ENCODE measurements at places on chromosomes 6 and 20.
A peak's percentile ranks its signal among the peaks of the same experiment; 100 is the strongest.

DNA sequence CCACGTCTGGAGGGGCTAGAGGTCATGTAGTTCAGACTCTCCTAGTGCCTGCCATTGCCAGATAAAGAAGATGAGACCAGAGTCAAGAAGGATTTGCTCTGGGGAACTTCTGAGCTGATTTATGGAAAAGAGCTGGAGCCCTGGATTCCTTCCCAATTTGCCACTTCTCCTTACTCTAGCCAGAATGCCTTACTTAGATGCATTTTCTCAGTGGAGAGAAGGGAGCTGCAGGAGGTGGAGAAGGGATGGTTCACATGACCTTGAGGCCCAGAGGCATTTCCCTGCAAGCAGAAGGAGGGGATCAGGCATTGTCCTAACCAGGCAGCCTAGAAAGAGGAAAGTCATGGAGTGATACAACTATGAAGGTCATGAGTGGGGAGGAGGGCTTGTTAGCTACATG, 122.2 kb downstream of the UNC5CL start:
- no peak for DNase-seq

DNA sequence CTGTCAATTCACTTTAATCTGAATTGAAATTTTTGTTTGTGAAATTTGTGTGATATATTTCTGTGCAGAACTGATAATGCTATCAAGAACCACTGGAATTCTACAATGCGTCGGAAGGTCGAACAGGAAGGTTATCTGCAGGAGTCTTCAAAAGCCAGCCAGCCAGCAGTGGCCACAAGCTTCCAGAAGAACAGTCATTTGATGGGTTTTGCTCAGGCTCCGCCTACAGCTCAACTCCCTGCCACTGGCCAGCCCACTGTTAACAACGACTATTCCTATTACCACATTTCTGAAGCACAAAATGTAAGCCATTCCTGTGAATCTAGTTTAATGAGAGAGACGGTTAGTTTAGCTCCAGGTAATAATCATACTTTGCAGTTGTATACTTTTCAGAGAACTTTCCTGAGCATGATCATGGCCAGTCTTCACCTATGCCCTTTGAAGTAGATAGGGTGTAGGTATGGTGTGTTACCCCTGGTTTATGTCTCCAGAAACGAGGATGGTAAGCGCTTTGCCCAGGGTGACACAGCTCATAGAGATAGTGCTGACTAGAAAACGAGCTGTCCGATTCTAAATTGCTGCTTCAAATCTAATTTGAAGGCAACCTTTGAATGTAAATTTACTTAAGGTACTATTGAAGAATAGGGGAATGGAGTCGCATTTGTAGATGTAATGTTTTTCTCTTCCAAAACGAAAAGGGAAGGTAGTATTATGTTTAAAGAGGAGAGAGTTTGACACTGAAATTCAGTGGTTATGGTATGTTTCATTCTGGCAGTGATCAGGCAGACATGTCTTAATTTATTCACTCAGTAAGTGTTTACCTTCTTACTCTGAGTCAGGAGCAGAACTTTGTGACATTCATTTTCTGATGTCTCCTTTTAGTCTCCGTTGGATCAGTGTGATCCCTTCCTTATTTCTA, 11.4 kb downstream of the MYB start:
- no peak for DNase-seq

DNA sequence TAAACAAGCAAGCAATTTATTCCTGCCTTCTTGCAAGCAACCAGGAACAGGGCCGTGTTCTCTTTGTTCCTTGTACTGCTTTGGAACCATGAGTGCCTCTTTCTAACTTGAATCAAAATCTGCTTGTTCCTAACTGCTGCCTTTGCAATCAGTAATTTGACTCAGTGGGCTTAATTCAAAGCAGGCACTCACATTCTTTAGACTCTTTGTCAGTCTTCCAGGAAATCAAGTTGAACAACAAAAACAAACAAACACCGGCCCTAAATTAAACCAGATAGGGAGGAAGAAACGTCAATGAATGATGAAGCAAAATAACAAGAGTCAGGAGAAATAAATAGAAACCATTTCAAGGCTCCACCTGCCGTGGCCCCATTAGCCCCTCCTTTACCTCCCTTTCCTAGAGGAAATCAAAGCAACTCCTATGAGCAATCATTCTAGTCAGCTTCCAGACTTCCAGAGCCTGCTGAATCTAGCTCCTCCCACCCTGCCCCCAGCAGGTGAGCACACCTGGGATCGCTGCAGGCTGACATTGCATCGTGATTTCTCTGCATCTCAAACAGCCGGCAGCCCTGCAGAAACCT, 582.2 kb upstream of the FLRT3 start:
- no peak for DNase-seq

- no peak for DNase-seq
These were observed 38.0 kb downstream of the CDKAL1 start for GRCh38 chr6:20572288-20572687.

DNA sequence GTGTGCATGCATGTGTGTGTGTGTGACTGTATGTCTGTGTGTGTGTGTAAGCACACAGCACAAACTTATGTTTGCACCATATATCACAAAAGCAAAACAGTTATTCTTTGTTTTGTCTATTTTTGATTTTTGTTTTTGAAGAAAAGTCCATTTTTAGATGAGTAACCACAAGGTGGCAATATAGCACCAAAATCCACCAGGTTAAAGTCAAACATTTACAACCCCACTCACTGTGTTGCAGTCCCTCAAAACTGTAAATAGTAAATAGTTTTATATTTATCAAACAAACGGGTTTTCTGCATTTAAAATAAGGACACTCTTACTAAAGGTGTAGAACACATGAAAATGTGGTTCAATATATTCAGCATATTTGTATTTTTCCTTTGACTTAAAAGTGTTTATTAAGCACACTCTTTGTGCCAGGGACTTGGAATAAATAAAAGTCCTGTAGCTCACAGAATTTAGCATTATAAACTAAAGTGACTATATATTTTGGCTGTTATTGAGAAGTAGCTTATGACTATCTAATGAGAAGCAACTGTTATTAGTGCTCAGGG, 118.5 kb downstream of the GFRAL start:
- no peak for DNase-seq

DNA sequence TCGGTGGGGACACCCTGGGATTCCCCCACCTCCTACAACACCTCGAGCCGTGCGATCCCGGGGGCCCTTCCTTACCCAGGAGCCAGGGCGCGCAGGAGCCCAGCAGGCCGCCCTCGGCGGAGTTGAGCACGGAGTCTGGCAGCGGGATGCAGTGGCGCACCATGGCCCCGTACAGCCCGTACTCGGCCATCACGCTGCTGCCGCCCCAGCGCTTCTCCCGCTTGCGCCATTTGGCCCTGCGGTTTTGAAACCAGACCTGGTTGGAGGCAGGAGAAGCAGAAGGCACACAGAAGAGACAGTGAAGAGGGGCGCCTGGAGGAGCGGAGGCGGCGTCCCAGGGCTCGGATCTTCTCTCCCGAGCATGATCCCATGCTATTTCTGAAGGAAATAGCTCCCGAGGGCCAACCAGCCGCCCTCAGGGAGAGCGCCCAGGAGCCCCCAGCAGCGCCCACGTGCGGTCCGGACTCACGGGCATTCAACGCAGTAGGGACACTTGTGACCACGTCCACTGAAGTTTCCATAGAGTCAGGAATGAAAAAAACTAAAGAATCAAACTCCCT, 4.3 kb downstream of the VSX1 start:
- no peak for DNase-seq

GRCh38 chr6:23415819-23416427, 710.1 kb upstream of the NRSN1 start:
- no peak for DNase-seq

DNA sequence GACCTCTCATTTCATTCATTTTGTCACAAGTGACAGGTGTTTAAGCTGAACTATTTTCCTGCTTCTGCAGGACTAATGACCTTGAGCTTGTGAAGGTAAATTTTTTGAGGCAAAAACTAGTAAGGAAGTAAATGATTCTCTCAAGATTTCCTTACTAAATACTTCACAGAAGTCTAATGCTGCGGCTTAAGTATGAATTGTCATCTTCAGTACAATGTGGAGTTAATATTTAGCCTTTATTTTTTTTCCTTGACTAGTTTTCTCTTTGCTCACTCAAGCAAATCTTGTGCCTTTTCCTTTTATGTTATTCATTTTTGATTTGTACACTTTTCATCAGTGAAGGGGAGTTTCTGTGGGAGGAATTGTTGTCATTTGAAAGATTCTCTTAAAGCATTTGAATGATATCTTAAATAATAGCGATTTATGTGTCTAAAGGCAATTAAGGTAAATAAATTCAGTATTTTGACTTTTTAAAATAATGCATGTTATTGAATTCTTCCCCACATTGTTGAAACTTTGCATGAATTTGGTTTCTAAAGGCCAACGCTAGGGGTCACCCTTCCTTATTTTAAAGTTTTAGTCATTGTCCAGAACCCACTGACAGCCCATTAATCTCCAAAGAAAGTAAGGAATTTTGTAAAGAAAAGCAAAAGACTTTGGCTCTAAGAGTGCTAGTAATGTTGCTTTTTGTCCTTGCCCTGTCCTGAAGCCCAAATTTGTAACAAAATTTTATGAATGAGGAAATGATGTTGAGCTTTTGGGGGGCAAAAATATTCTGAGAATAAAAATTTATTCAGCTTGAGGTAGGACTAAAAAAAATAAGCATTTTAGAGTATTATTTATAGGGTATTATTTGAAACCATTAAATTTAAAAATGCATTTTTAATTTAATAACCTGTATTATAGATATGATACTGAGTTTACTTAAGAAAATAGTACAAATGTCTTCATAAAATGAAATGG, 157.4 kb upstream of the LAMA2 start:
- DNase-seq: no peak

- no peak for DNase-seq
These were observed 29.2 kb upstream of the MMS22L start for GRCh38 chr6:97312241-97312640.

GRCh38 chr6:93728150-93728549, 308.8 kb upstream of the EPHA7 start:
- no peak for DNase-seq

- no peak for DNase-seq
These were observed 552.4 kb downstream of the RFPL4B start for GRCh38 chr6:112899541-112899940.

DNA sequence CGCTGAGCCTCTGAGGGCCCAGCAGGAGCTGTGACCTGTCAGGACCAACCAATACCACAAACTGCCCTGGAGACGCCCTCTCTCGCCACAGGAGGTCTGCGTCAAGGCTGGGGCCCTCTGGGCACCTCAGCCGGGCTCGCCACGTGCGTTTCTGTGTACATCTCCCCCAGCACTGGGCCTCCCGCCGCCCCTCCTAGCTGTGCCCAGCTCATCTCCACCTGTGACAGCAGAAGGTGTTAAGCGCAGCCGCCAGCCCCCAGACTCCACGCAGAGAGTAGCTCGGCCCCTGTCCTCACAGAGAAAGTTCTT, 91.4 kb downstream of the TAF4 start:
- no peak for DNase-seq

DNA sequence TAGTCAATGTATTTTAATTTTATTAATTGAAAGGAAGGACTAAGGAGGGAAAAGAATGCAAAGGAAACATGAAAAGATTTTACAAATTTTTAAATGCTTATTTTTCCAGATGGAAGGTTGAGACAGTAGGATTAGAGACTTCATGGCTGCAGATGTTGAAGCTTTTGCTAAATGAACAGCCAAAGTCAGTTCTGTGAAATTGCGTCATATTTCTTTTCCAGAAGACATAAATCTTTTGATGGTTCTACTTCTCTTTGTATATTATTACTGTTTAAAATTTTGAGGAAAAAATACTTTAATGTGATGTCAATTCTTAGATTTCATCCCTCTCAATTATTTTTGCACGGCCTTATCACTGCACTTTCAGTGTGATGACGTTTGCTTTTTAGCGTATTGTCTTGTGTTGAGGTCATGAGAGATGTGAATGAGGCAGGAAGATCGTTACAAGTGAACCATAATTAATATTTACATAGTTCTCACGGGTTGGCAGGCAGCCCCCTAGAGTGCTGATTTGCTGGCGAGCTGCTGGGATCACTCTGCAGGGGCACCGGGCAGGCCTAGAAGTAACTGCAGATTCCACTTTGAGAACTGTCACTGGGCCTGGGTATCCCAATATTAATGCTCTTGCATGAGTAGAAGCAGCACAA, 158.1 kb downstream of the TBXT start:
- DNase-seq: no peak

DNA sequence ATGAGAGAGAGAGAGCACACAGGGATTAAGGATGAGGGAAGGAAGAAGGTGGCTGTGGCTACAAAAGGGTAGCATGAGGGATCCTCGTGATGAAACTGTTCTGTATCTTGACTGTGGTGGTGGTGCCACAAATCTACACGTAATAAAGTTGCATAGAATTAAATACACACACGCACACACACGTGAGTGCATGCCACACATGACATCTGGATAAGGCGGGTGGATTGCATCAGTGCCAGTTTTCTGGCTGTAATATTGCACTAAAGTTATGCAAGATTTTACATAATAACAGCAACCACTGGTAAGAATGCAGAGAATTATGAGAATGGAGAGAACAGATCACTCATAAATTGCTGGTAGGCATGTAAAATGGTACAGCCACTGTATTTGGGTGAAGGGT, 16.9 kb upstream of the STK35 start:
- no peak for DNase-seq

- DNase-seq: no peak
These were observed 12.1 kb upstream of the PAX1 start for GRCh38 chr20:21693322-21693721.

- no peak for DNase-seq
These were observed 11.6 kb upstream of the TFB1M start for GRCh38 chr6:155325700-155326516.

DNA sequence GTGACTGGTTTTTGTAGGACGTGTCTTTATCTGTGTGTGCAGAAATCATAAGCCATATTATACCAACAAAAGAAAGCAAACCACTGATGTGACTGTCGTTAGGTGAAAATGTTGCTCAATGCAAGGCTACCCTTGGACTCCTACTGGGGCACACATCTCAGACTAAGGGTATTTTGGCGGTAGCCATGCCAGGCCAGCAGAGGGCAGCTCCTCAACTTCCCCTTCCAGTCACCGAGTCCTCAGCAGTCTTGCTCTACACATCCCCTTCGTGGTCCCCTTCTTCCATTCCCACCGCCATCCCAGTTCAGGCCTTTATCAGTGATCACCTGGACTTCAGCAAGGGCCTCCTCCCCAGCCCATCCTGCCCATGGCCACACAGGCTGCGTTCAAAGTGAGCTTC, 113.7 kb upstream of the GGTLC1 start:
- DNase-seq: peak; percentile 19

GRCh38 chr6:144862769-144863168, 577.6 kb downstream of the UTRN start:
- DNase-seq: no peak

DNA sequence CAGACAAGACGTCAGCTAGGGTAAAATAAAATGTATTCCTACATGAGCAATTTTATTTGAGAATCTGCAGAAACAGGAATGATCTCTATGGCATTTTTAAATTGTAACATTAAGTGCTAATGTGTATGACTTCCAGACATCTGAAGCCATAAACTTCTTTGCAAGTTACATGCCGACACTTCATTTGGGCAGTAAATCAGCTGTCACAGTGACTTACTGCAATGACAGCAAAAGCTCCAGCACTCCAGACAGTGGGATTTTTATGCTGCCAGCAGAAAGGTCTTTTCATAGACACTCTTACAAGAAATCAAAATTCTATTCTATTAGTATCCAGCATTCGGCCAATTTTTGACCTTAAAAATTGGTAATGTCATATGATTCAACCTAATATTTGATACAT, 156.3 kb upstream of the SNX9 start:
- no peak for DNase-seq

Data from stimulated activated CD4-positive, alpha-beta T cell treated with anti-CD3 and anti-CD28 coated beads, Interleukin-1b, Interleukin-23, amount 100 ng/mL, for 48 hours (primary cell).